ENCODE measurements at places on chromosomes 11 and 22.

- DNase-seq, result no peak
These were observed 23.8 kb downstream of the MICAL2 start for GRCh38 chr11:12134236-12134585.

DNA sequence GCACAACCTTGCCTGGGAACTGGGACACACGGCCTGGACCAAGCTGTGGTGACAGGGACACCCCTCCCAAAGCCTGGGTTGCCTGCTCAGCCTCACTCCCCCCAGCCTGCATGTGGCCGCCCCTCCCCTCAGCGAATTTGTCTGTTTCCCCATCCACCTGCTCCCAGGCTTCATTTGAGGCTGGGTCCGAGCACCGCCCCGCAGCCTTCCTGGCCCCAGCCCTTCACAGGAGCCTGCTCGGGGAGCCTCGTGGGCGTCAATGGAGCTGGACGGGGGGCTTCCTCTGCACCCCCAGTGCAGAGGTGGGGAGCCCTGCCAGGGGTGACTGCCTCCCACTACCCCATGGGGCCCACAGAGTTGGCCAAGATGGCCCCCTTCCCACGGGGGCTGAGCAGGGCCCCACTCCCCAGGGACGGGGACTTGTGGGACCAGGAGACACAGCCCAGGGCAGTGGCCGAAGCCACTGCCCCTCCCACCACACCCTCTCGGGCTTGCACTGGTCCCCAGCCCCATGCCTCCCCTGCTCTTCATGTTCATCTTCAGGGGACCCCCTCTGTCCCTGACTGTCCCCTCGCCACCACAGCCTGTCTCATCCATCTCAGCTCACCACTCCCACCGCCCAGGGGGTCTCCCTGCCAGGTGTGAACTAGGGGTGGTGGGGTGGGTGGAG, 91.7 kb downstream of the WNT7B start:
- no peak for DNase-seq

DNA sequence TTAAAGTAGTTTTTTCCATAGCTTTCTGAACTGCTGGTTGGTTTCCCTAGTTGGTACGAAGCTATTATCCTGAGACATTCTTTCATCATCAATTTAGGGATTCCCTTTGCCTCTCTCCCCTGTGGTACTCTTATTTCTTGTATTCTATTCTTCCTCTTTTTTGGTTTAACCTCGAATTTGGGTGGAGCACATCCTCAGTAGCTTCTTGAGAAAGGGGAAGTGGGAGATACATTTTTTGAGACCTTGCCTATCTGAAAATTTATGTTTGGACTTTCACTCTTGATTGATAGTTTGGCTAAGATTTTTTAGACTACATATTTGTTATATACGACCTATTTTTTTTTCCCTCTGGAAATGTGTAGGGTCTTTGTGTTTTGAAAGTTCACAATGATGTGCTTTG, 121.7 kb upstream of the ZBED5 start:
- DNase-seq, result no peak

- no peak for DNase-seq
These were observed 310.1 kb downstream of the CADM1 start for GRCh38 chr11:115193914-115194801.

- no peak for DNase-seq
These were observed 1.3 kb upstream of the BDNF start for GRCh38 chr11:27701355-27702105.

GRCh38 chr11:118167253-118167652, 9.2 kb downstream of the SCN2B start:
- no peak for DNase-seq

GRCh38 chr22:35915477-35916013, 113.1 kb downstream of the RBFOX2 start:
- DNase-seq, result no peak
